ENCODE measurements at places on chromosomes 5 and 9.

GRCh38 chr9:75824816-75825568 lies 65.5 kb upstream of the PCSK5 start:
- no peak overlapping the region for H3K4me3 ChIP-seq
- DNase-seq, result no peak
- no peaks in the 10 kb centered on the region for H3K27me3 ChIP-seq
- no peaks in the 10 kb centered on the region for H3K4me1 ChIP-seq

- no peaks in the 10 kb centered on the region for H3K27me3 ChIP-seq
- no peak overlapping the region for H3K4me3 ChIP-seq
- DNase-seq, result no peak
- peak overlapping the region; percentile 69 for H3K27ac ChIP-seq
- H3K4me1 ChIP-seq, result no peaks in the 10 kb centered on the region
These were observed 79.4 kb downstream of the GAS1 start for GRCh38 chr9:86867804-86868313.

DNA sequence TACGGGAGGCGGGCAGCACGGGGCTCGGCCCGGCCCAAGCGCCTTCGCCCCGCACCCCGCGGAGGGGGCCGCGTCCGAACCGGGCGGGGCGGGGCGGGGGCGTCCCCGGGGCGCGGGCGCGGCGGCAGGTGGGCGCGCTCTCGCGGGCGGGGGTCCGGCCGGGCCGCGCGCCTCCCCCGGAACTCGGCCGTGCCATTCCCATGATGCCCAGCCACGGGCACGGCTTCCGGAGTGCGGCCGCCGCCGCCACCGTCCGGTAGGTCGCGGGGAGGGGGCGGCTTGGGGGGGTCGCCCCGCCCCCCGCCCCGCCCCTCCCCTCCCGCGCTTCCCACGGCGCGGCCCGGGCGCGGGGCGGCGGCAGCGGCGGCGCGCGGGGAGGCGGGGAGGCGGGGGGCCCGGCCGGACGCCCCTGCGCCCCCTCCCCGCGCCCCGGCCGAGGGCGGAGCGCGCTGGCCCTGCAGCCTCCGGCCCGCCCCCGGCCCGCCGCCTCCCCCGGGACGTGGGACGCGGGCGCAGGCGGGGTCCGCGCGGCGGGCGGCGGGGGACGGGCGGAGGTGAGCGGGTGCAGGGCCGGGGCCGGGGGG lies at the start of gene PPP1R26:
PPP1R26 (plus strand) TSS at position 314 of the 584 bp plus-strand sequence. CDS start 4,729 bp downstream, outside the sequence.
- no peaks in the 10 kb centered on the region for H3K4me1 ChIP-seq
- H3K27ac ChIP-seq, result peak within 1 kb of the TSS; percentile 45
- no peaks in the 10 kb centered on the region for H3K27me3 ChIP-seq
- H3K36me3 ChIP-seq, result no peaks in the 10 kb centered on the region
- DNase-seq, result no peak
- peak within 1 kb of the TSS; percentile 70 for H3K4me3 ChIP-seq

DNA sequence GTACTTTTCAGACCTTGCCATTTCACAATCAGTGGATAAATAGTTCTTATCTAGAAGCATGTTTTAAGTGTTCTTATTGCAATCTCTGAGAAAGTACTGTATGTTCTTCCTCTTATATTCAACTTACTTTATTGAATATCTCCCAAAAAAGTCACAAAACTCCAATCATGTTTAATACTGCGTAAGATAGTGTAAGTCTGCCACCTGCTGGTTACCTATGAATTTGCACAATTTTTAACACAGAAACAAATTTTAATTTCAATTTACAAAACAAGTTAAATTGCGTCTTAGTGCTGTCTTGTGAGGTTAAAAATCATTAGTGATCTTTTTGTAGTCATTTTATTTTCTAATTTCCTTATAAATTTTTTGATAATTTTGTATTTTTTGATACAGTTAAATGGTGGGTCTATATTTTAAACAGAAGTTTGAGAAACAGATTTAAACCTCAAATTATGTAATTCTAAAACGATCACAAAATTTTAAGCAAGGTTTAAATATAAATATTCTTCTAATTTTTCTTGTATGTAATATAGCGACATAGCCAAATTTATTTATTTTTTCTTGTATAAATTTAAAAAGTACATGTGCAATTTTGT lies 115.8 kb downstream of the EMB start:
- no peak overlapping the region for H3K27ac ChIP-seq
- no peaks in the 10 kb centered on the region for H3K27me3 ChIP-seq
- H3K4me3 ChIP-seq, result no peak overlapping the region
- no peaks in the 10 kb centered on the region for H3K36me3 ChIP-seq

GRCh38 chr5:173664154-173664526 lies 47.7 kb upstream of the BOD1 start:
- no peak overlapping the region for H3K27ac ChIP-seq
- H3K27me3 ChIP-seq, result no peaks in the 10 kb centered on the region
- H3K4me3 ChIP-seq, result no peak overlapping the region
- no peaks in the 10 kb centered on the region for H3K36me3 ChIP-seq

DNA sequence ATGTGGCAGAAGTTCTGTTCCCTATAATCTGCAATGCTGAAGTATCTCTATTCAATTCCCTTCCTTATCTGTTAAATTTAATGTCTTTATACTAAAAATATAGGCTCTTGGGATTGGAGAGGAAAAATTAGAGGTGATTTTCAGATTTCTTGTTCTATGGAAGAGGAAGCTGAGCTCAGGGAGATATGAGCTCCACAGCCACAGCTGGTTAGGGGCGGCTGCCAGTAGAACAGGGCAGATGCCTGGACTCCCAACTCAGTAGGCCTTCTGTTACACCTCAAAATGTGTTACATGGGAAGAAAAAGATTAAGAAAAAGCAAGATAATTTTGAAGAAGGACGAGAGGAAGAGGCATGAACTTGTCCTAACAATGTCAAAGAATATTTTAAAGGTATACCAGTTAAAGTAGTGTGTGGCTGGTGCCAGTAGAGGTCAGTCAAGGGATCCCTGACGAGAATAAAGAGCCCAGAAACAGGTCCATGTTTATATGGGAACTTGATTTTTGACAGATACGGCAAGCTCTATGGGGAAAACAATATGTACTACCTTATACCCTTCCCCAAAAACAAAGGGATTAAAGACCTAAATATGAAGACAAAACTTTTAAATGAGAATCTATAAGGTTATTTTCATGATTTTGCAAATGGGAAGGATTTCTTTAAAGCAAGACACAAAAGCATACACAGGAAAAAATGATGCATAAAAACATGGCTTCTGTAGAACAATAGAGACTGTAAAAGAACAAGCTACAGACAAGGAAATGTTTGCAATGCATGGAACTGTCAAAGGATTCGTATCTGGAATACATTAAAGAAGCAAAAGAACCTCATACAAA lies 28.7 kb downstream of the DNAJC21 start:
- DNase-seq, result no peak
- H3K4me1 ChIP-seq, result no peaks in the 10 kb centered on the region
- H3K4me3 ChIP-seq, result no peak overlapping the region
- no peaks in the 10 kb centered on the region for H3K27me3 ChIP-seq
- no peaks in the 10 kb centered on the region for H3K36me3 ChIP-seq
- H3K27ac ChIP-seq, result no peak overlapping the region

- no peaks in the 10 kb centered on the region for H3K36me3 ChIP-seq
- H3K27ac ChIP-seq, result peak overlapping the region; percentile 68
- no peaks in the 10 kb centered on the region for H3K27me3 ChIP-seq
- H3K4me3 ChIP-seq, result no peak overlapping the region
- peak; percentile 84 for DNase-seq
- no peaks in the 10 kb centered on the region for H3K4me1 ChIP-seq
These were observed 639.0 kb downstream of the CCDC171 start for GRCh38 chr9:16191691-16192402.
